ENCODE measurements at places on chromosomes 2 and 18. TPM values are rescaled to one million over a fixed set of nuclear protein-coding genes. Genes with fewer than 3 reads are reported as not detected.

Gene ANKRD30BL
- total RNA-seq: not detected

GRCh38 chr2:72001937-72002690, 145.5 kb downstream of the CYP26B1 start:
- no peak for DNase-seq

DNA sequence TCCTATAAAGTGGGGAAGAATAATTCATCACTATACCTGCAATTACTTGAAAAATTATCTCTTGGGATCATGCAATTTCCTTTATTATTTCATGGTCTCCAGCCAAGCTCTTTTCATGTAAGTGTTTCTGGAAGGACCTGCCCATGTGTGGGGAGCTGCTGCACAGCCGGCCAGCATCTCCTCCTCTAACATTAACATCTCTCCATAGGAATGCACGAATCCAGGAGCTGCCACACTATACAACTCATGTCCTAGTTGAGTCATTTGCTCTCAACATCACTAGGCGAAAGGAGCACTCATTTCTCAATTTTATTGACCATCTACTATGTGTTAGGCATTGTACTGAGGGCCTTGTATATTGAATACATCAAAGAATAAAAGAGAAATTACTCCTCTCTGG, 144.3 kb upstream of the ERBB4 start:
- DNase-seq: no peak

Gene ARHGEF33
- 0.47 TPM for total RNA-seq

- DNase-seq: no peak
These were observed 3.0 kb upstream of the ZNF516 start for GRCh38 chr18:76498064-76498463.

Gene ERFE
- 0.34 TPM for total RNA-seq

DNA sequence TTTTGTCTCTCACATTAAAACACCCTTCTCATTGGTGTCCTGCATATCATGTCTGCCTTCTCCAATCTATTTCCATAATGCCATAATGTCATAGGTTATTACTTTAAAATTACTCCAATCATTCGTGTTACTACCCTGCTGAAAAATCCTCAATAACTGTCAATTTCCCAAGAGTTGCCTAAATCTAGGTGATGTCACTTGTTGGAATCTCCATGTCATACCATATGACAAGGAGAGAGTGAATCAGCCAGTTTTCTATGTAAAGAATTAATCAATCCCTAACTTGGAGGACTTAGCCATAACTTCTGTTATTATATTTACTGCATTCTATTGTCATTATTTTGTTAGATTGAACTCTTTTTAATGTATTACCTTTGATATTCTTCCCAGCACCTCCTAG, 62.5 kb downstream of the PHLPP1 start:
- no peak for DNase-seq

Gene DNAH7
- 0.18 TPM for total RNA-seq

GRCh38 chr2:72136933-72137497, 10.6 kb downstream of the CYP26B1 start:
- DNase-seq: no peak

- no peak for DNase-seq
These were observed 539.5 kb downstream of the NYAP2 start for GRCh38 chr2:225938991-225939390.

Gene VSNL1
- total RNA-seq: not detected

GRCh38 chr2:12504443-12504842, 212.3 kb upstream of the TRIB2 start:
- peak; percentile 55 for DNase-seq

GRCh38 chr2:19812166-19812565, 89.6 kb downstream of the TTC32 start:
- no peak for DNase-seq

GRCh38 chr2:156818221-156818620, 382.0 kb downstream of the GPD2 start:
- DNase-seq: no peak

- DNase-seq: no peak
These were observed 65.2 kb upstream of the CTDP1 start for GRCh38 chr18:79614211-79614955.

- DNase-seq: no peak
These were observed 99.8 kb downstream of the AFF3 start for GRCh38 chr2:100042562-100042961.

Gene CYP26B1
- not detected for total RNA-seq

DNA sequence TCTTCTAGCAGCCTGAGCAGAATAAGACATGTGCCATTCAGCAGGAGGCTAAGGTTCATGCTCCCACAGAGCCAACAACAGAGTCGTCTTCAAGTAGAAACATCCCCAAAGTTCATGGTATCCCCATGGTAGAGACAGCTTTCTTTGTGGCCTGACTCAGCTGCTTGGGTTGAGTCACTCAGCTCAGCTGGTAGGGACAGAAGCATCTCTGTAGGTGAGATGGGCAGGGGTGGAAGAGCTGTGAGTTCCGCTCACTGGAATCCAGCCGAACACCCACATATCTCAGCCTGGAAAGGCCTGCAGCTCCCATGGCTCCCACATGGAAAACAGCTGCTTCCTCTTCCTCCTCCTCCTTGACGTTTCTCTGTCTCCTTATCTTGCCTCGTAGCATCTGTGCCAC, 792.7 kb downstream of the RNF144A start:
- no peak for DNase-seq

Gene MZT2A
- total RNA-seq: 191 TPM

- no peak for DNase-seq
These were observed 83.9 kb downstream of the TPO start for GRCh38 chr2:1497122-1497611.

GRCh38 chr2:5290900-5291546, 401.2 kb upstream of the SOX11 start:
- DNase-seq: no peak

DNA sequence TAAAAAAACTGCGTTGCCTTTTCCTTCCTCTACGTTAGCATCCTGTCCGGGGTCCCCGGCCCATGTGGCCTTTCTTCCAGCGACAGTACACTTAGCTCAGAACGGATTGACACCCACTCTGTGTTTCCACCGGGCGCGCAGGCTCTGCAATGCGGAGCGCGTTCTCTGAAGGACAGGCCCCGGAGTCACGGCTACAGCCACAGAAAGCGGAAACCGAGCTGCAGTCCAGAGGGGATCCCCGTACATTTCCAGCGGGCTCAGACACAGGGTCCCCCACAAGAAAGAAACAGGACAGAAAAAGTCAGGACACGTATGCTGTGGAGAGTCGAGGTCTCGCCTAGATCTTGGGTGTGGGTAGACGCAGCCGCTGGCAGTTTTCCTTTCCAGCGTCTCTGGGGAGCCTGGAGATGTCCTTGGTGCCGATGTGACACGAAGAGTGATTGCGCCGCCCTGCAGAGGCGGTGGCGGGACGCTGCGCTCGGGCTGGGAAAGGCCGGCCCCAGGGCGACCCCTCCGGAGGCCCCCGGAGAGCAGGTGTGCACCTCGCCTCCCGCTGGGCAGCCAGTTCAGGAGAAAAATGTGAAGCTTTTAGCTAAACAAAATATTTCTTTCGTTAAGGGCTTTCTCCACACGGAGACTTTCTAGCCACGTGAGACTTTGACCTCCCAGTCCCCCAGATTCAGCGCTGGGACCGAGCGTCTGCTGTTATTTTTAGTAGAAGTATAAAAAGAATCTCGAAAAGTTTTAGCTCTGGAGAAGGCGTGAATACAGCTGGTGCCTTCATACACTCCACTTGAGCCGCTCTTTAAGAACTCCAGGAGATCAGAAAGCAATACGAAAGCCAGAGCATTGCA, 1.3 kb upstream of the ACKR3 start:
- DNase-seq: peak; percentile 62

DNA sequence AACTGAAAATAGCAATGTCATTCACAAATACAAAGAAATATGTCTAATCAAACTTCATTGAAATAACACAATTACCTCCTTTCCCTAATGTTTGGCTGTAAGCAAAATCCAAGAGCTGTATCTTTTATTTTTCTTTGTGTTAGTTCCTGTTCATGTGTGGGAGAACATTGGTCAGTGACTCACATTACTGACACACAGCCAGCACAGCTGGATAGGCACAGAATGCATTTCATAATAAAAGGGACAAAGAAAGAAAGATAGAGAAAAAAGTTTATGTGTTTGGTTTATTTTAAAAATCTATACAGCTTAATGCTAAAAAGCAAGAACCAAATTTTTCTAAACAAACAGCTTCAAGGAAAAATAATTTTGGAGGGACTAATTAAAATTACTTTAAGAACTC, 185.6 kb upstream of the COL3A1 start:
- no peak for DNase-seq

- no peak for DNase-seq
These were observed 142.4 kb downstream of the NDUFA10 start for GRCh38 chr2:239882781-239883180.

DNA sequence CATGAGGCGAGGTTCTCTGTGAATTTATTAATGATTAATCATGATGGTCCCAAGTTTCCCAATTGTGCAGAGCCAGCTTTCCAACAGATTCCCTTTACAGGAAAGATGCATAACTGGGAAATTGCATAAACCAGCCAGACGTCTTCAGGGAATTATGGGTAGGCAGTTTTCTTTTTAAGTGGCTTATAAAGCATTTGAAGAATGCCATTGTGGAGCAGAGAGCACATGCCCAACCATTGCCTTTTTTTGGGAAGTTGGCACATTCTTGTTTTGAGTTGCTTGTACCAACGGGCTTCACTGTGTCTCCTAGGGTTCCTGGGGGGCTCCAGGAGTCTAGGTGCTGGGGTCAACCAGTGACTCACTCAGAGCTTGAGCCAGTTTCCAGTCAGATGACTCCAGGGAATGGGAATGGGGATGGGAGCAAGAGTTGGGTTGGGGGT, 231.7 kb upstream of the FOSL2 start:
- no peak for DNase-seq

GRCh38 chr2:36392571-36393255, 37.1 kb downstream of the CRIM1 start:
- DNase-seq: no peak

- no peak for DNase-seq
These were observed 348.8 kb upstream of the ETAA1 start for GRCh38 chr2:67048314-67048713.

Gene FSHR
- not detected for total RNA-seq

- DNase-seq: no peak
These were observed 128.2 kb upstream of the DLX2 start for GRCh38 chr2:172230889-172231401.

- no peak for DNase-seq
These were observed 78.3 kb downstream of the TAF4B start for GRCh38 chr18:26304511-26304910.

DNA sequence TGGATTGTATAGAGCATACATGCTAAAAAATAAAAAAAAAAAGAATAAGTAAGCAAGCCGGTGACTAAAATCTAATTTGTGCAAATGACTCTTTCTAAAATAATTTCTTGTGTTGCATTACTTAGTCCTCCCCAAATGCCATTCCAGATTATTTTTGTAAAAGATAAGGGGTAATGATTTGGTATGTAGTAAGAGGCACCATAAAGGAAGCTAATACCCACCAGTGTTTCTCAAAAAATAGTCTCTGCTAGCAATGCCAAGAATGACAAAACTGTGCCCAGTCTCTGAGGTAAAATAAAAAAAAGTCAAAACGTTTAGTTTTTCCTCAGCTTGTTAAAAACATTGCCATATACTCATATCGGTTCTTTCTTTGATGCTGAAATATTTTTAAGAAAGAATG, 2.7 kb downstream of the METTL5 start:
- DNase-seq: no peak

GRCh38 chr2:28352610-28353195, 40.0 kb upstream of the FOSL2 start:
- DNase-seq: no peak

Gene LOXHD1
- total RNA-seq: 0.14 TPM

DNA sequence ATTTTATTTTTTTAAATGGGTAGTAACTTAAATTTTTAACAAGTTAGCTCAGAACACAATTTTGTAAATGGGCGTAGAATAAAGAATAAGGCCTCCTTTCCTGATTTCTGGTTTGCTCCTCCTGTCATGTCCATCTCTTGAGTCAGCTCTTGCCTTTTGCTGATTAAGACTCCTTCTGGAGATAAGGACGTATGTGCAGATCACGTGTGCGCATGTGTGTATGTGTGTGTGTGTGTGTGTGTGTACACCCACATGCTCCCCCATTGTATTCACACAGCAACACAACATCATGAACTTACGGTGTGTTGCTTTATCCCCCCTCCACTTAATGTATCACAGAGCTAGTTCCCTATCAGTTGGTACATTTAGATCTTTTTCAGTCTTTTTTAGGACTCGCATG, 182.9 kb downstream of the PRKCE start:
- DNase-seq: no peak
